Liver (tissue), 10 donors: ENCODE measurements at places on chromosomes 7 and 10. TPM values are rescaled to one million over a fixed set of nuclear protein-coding genes. Genes with fewer than 3 reads are reported as not detected.

SPDYE3 gene
- not detected for total RNA-seq

ANKRD1 gene
- 0.25 TPM for total RNA-seq

MRLN gene
- not detected for total RNA-seq

NEUROD6 gene
- not detected for total RNA-seq

TEX36 gene
- total RNA-seq: not detected

TYW1B gene
- 4.6 TPM for total RNA-seq

DNAJC12 gene
- total RNA-seq: 16.4 TPM

CAV1 gene
- 13.4 TPM for total RNA-seq

PAOX gene
- 17.5 TPM for total RNA-seq
